ENCODE measurements at places on chromosomes 12 and 14. TPM values are rescaled to one million over a fixed set of nuclear protein-coding genes. Genes with fewer than 3 reads are reported as not detected.
A peak's percentile ranks its signal among the peaks of the same experiment; 100 is the strongest.

CCDC38 gene
- total RNA-seq, result not detected

- DNase-seq, result peak; percentile 33
- no peaks in the 10 kb centered on the region for H3K36me3 ChIP-seq
- no peak overlapping the region for H3K27ac ChIP-seq
- H3K4me3 ChIP-seq, result peak overlapping the region; percentile 39
- peaks cover 13% of the 10 kb centered on the region for H3K27me3 ChIP-seq
Measured at GRCh38 chr12:49369411-49370145, 2.3 kb downstream of the SPATS2 start.

PIWIL1 gene
- total RNA-seq, result not detected

PLEKHD1 gene
- total RNA-seq, result 1.3 TPM

KRT83 gene
- total RNA-seq, result not detected

ERBB3 gene
- 33.7 TPM for total RNA-seq

DNA sequence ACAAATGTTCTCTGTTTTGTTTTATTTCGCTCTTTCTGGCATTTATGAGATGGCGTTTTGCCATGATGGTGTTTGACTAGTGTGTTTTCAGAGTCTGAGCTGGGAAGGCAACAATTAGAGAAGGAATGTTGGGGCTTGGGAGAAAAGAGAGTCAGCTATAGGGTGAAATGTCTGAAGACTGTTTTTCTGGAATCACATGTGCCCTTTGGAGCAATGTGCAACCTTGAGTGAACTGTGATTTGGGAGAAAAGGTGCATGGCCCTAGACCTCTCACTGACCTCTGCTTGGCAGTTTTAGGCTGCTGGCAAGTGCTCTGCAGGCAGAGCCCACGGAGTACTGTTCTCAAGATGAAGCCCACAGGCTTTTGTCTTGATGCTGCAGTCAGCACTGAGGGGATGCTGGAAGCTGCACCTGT lies 379.9 kb upstream of the PDE3A start:
- DNase-seq, result no peak
- no peaks in the 10 kb centered on the region for H3K27me3 ChIP-seq
- no peaks in the 10 kb centered on the region for H3K4me1 ChIP-seq
- no peak overlapping the region for H3K27ac ChIP-seq

CNTN1 gene
- 81.4 TPM for total RNA-seq

GRCh38 chr12:111773801-111774551 lies 7.2 kb downstream of the ALDH2 start:
- no peak overlapping the region for H3K4me3 ChIP-seq
- no peak overlapping the region for H3K27ac ChIP-seq
- H3K27me3 ChIP-seq, result peaks cover 2% of the 10 kb centered on the region
- H3K36me3 ChIP-seq, result no peaks in the 10 kb centered on the region
- no peak for DNase-seq
- H3K4me1 ChIP-seq, result no peaks in the 10 kb centered on the region

ESPL1 gene
- total RNA-seq, result 5.1 TPM

DNA sequence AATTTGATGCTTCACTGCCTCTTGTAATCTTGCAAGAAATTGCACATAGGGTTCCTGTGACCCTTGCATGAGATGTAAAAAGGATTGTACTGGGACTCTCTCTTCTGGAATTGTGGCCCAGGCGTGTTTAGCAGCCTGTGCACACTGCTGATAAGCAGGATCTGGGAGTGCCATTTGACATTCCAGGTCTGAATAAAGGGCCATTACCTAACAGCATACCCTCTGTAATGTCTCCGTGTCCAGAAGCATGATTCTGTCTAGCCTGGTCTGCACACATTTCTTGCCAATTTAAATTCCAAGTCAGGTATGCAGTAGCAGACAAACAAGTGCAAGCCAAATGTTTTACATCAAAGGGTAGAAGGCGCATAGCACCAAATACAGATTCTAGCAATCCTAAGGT lies 18.1 kb upstream of the MAPKAPK5 start:
- H3K27ac ChIP-seq, result no peak overlapping the region
- DNase-seq, result no peak
- no peaks in the 10 kb centered on the region for H3K4me1 ChIP-seq
- H3K36me3 ChIP-seq, result no peaks in the 10 kb centered on the region
- no peak overlapping the region for H3K4me3 ChIP-seq
- H3K27me3 ChIP-seq, result no peaks in the 10 kb centered on the region

APOF gene
- not detected for total RNA-seq

DNA sequence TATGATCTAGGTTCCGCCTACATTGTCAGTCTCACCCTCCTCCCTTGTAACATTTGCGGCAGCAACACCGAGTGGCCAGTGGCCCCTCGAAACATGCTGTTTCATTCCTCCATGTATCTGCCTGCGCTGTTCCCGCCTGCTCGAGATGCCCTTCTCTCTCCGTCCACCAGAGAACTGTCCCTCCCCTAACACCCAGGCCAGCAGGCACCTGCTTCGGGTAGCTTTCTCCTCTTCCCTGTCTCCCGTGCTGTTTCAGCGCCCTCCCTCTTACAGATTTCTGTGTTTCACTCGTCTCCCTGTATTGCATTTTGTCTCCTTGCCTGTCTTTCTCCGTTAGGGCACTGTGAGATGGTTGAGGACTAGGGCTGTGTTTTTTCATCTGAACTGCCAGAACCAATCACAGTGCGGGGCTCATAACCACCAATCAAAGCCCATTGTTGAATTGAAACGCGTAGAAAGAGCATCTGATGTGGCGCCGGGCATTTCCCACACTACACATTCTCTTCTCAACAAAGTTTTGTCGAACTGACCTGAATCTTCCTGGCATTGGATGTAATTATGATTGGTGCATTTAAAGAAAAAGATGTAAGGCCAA lies 40.9 kb upstream of the ELK3 start:
- no peak for DNase-seq
- peak overlapping the region; percentile 13 for H3K4me3 ChIP-seq
- peak overlapping the region; percentile 10 for H3K27ac ChIP-seq
- peaks cover 4% of the 10 kb centered on the region for H3K27me3 ChIP-seq

GRCh38 chr14:65413739-65414045 lies 1.2 kb downstream of the FUT8 start:
- H3K27me3 ChIP-seq, result peaks cover 4% of the 10 kb centered on the region
- no peak for DNase-seq
- peak overlapping the region; percentile 90 for H3K27ac ChIP-seq
- H3K36me3 ChIP-seq, result no peaks in the 10 kb centered on the region

- DNase-seq, result no peak
- no peaks in the 10 kb centered on the region for H3K27me3 ChIP-seq
- H3K4me1 ChIP-seq, result no peaks in the 10 kb centered on the region
- H3K36me3 ChIP-seq, result no peaks in the 10 kb centered on the region
Measured at GRCh38 chr12:29350080-29350479, 30.9 kb downstream of the ERGIC2 start.

DNA sequence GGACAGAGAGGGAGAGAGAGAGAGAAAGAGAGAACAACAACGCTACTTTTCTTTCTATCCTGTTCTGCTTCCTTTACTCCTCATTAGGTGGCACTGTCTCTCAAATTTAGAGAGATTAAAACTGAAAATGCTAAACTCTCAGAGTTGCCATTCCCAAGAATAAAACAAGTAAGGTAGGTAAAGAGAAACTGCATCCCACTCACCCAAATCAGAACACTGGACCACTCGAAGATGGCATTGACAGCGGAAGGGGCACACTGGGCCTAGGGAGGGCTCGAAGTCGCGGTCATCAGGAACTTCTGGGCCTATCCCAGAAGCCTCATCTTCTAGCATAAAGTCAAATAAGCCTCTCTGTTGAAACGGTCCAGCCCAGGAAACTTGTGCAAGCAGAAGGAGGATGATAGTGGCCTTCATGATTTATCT lies 4.5 kb downstream of the DCN start:
- no peak for DNase-seq
- H3K4me1 ChIP-seq, result no peaks in the 10 kb centered on the region
- H3K27ac ChIP-seq, result no peak overlapping the region
- no peaks in the 10 kb centered on the region for H3K27me3 ChIP-seq
- H3K36me3 ChIP-seq, result no peaks in the 10 kb centered on the region

- H3K36me3 ChIP-seq, result no peaks in the 10 kb centered on the region
- H3K27ac ChIP-seq, result no peak within 1 kb of the TSS
- no peak for DNase-seq
- peaks cover 8% of the 10 kb centered on the region for H3K27me3 ChIP-seq
Measured at GRCh38 chr14:20435582-20436362, at the start of gene KLHL33. TSS of gene KLHL33 (minus strand) at chr14:20436166. CDS start at chr14:20435811, 355 bp downstream.

DNA sequence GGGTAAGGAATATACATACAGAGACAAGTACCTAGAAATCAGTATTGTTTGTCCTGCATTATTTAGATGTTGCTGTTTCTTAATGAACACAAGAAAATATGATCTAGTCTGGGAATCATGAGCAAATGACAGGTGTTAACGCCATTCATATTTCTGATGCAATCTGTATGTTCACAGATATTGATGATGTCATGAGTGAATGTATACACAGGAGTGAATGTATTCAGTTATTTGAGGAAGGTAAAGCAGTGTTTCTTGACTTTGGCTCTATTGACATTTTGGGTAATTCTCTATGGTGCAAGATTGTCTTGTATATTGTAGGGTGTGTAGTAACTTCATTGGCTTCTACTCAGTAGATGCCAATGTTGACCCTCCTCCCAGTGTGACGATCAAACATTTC lies 26.7 kb upstream of the RTL1 start:
- no peak overlapping the region for H3K4me3 ChIP-seq
- no peak for DNase-seq
- no peak overlapping the region for H3K27ac ChIP-seq

CCDC177 gene
- total RNA-seq, result 7.8 TPM

- no peak for DNase-seq
- H3K4me3 ChIP-seq, result no peak overlapping the region
- H3K27me3 ChIP-seq, result no peaks in the 10 kb centered on the region
- H3K27ac ChIP-seq, result no peak overlapping the region
Measured at GRCh38 chr12:125408718-125409117, 343.5 kb downstream of the AACS start.

- H3K27ac ChIP-seq, result no peak overlapping the region
- H3K4me1 ChIP-seq, result peaks cover 5% of the 10 kb centered on the region
Measured at GRCh38 chr14:90137807-90138206, 76.0 kb downstream of the KCNK13 start.

GRCh38 chr12:42008996-42009395 lies 135.7 kb downstream of the GXYLT1 start:
- H3K27me3 ChIP-seq, result no peaks in the 10 kb centered on the region
- no peaks in the 10 kb centered on the region for H3K4me1 ChIP-seq
- H3K36me3 ChIP-seq, result no peaks in the 10 kb centered on the region
- DNase-seq, result no peak
- no peak overlapping the region for H3K27ac ChIP-seq
- H3K4me3 ChIP-seq, result no peak overlapping the region

BICDL1 gene
- 56.4 TPM for total RNA-seq

All from glutamatergic neuron (in vitro differentiated cells).